ENCODE measurements at places on chromosomes 13 and 19.

DNA sequence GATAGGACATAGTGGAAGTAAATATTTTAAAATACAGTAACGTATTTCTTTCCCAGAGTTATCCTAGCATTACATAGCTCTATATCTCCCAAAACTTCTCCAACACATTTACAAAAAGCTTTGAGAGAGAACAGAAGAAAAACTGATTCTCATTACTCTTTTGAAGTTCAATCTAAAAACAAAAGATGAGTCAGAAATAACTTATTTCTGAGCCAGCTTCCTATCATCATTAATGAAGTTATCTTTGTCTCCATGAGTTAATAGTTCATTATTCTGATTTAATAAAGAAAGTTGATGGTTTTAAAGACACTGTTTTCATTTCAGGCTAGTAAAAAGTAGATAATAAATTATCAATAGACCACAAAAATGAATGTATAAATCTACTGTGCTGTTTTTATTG, 446.7 kb upstream of the SPRY2 start:
- no peak for DNase-seq

DNA sequence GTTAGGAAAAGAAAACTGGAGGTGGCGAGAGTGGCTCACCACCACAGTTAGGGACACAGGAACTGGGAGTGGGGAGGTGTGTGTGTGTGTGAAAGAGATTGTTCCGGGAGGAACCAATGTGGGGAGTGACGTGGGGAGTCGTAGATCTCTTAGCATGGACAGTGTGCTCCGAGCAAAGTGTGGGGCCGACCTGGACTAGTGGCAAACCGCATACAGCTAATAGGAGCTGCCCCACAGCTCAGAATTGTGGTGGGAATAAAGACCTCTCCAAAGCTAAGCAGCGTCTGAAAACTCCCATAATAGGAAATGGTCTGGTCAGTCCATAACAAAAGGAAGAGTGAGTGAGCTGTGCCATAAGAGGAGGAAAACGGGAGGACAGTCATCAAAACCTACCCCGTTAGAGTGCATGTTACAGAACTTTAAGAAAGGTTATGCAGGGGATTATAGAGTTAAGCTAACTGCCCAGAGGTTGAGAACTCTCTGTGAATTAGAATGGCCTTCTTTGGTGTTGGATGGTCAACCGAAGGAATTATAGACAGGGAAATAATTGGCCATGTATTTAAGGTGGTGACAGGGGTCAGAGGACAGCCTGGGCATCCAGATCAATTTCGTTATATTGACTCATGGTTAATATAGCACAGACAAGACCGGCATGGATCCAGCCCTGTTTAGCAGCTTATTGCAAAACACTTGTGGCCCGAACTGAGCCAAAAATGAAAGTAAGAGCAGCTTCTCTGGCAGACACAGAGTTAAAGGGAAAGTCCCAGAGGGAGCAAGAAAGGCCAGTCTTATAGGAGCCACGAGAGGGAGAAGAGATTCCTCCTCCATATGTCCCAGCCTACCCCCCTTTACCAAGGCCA, 8.9 kb upstream of the SLC15A1 start:
- no peak for DNase-seq

- DNase-seq = no peak
These were observed 11.3 kb downstream of the LILRB4 start for GRCh38 chr19:54674021-54674617.

- no peak for DNase-seq
These were observed 368.3 kb downstream of the LMO7 start for GRCh38 chr13:76004416-76004815.

- DNase-seq = no peak
These were observed 15.9 kb downstream of the LDLR start for GRCh38 chr19:11105014-11105636.

Data from frontal cortex (tissue), 4 donors.